ENCODE measurements at places on chromosomes 6 and 20.
A peak's percentile ranks its signal among the peaks of the same experiment; 100 is the strongest.

GRCh38 chr6:41878246-41878645, 16.9 kb downstream of the USP49 start:
- no peak for DNase-seq

- no peak for DNase-seq
These were observed 27.7 kb downstream of the PTGIS start for GRCh38 chr20:49540232-49540620.

GRCh38 chr6:97322811-97323210, 39.8 kb upstream of the MMS22L start:
- DNase-seq: no peak

DNA sequence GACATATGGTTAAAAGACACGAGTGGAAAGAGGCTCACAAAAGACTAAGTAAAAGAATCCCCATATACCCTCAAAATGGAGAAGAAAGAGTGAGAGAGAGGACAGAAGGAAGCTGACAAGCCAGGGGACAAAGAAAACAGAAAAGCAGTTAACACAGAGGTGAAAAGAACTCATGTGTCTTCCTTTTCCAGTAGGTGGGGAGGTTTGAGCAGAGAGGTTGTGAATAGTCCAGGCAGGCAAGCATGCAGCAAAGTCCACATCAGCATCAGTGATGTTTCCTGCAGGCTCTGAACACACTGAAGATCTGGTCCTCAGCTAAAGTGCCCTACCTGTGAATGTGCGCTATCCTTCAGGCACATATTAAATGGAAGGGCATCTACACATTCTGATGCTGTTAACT, 196.5 kb upstream of the IRAK1BP1 start:
- DNase-seq: no peak

- DNase-seq: no peak
These were observed 119.7 kb downstream of the PSMB1 start for GRCh38 chr6:170433163-170434116.

DNA sequence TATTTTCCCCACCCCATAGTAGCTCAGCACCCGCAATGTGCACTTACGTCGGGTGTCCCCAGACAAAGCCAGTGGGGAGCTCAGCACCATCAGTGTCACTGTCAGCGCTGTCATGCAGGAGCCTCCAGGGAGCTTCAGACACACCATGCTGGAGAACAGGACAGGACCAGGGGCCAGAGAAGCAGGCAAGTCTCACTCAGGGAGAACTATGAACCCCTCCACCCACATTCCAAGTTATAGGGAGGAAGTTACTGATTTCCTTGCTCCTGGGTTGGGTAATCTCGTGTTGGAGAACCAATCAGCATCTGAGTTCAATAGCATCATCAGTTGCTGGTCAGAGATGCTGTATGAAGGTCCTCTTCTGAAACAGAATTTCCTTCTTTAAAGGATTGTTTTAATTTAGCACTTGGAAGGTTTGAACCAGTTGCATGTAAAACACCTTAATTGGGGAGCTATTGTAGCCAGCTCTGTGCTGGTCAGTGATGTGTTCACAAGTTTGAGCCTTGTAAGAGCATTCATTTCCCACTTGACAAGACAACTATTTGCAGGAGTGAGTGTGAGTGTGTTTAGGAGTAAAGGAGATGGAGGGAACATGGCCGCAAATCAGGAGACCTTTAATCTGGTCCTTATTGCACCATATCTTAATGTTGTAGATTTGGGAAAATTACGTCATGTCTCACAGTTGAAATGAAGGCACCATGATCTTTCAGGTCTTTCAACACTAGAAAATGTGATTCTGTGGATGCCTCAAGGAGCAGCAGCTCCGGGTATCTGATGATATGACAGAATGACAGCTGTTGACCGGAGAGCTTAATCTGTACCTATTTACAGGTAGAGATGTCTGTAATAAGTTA, at the start of gene HLA-DRB1:
Gene HLA-DRB1 (minus strand): TSS at position 253 of the 854 bp plus-strand sequence. CDS start 106 bp downstream, at position 147.
- no peak for DNase-seq

GRCh38 chr6:147566244-147566898, 57.9 kb downstream of the SAMD5 start:
- no peak for DNase-seq

- no peak for DNase-seq
These were observed 44.7 kb upstream of the GRM4 start for GRCh38 chr6:34190504-34191122.

GRCh38 chr6:135230711-135231468, 49.8 kb downstream of the MYB start:
- DNase-seq: no peak

GRCh38 chr20:38889792-38890496, 36.3 kb upstream of the FAM83D start:
- DNase-seq: no peak

DNA sequence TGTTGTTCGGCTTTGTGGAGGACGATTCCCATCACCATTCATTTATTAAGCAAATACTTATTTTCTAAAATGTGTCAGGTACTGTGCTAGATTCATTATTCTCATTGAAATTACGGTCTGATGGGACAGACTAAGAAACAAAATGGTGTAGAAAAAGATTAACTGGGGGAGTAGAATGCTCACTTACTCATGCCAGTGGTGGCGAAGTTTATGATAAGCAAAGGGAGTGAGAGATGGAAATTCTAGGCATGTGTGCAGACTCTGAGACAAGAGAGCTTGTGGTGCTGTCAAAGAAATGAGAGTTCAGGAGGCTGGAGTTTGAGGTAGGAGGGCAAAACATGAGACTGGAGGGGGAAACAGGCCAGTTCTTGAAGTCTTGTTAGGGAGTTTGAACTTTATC, 896 bp downstream of the RPP21 start:
- no peak for DNase-seq

- no peak for DNase-seq
These were observed 26.9 kb upstream of the CHMP4B start for GRCh38 chr20:33784225-33784624.

- DNase-seq: no peak
These were observed 373.4 kb upstream of the SYNCRIP start for GRCh38 chr6:86016077-86016476.

- DNase-seq: no peak
These were observed 98.3 kb downstream of the HAO1 start for GRCh38 chr20:7841971-7842310.

DNA sequence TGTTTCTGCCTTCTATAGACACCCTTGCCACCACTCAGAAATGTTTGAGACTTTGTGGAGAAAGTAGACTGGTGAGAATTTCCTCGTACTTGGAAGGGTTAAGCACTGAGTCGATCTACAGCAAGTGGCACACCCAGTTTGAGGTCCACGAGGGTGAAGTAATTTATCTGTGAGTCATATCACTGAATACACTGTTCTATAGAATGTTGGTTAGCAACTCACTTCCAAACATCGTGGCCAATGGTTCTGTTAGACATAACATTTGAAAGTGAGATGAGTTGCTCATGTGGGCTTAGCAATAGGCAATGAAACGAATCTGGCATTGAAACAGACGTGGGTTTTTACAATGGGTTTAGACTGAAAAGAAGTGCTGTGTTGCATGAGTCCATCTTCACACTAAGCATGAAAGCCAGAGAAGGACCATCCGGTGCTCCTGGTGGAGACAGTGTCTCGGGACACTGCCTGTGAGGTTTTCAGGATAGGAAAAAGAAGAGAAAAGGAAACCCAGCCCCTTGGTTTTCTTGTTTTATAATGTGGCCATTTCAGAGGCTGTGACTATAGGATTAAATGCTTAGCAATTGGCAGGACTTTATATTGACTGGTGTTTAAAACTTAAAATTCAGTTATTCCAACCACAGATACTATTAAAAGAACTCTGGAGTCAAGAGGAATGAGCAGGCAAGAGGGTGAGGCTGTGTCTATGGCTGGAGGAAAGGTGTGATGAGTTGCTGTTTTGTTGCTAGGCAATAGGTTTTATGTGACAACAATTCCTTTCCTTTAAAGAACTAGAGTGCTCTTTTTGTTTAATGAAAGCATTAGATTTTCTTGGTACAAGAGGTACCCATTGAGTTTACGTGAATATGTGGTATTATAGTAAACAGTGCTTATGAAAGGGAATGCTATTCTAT, 31.0 kb upstream of the EZR start:
- peak; percentile 60 for DNase-seq

- no peak for DNase-seq
These were observed 66.7 kb downstream of the FAM229B start for GRCh38 chr6:112153926-112154607.

DNA sequence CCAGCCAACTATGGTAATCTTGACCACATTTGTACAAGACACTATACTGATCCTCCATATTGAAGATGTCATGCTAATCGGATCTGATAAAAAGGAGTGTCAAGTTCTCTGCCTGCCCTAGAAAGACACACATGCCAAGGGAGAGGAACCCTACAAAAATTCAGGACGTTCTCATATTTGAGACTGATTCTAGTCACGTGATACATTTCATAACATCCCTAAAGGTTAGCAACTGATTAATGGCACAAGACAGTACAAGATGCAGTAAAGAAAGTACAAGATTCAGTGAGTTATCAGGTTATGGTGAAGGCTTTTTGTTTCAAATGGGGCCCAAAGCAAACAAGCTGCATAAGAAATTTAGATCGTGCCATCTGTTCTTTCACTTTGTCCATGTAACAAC, 190.7 kb upstream of the MOCS1 start:
- no peak for DNase-seq

DNA sequence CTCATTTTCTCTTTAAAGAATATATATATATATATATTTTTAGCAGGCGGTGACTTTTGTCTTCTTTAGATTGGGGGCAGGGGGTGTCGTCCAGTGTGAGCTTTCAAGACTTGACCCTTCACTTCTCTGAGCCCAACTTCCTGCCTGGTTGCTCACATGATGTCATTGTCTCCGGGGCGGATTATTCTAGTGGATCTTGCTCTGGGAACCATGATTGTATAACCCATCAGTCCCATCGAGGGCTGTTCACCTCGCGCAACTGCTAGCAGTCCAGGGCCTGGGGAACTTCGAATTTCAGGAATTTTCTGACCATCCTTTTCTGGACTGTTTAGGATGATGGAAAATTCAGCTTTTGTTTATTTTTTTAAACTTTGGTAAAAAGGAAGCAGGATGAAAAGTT, 1.0 kb downstream of the IGF2R start:
- DNase-seq: no peak

- no peak for DNase-seq
These were observed 57.3 kb upstream of the SMLR1 start for GRCh38 chr6:130769861-130770260.

DNA sequence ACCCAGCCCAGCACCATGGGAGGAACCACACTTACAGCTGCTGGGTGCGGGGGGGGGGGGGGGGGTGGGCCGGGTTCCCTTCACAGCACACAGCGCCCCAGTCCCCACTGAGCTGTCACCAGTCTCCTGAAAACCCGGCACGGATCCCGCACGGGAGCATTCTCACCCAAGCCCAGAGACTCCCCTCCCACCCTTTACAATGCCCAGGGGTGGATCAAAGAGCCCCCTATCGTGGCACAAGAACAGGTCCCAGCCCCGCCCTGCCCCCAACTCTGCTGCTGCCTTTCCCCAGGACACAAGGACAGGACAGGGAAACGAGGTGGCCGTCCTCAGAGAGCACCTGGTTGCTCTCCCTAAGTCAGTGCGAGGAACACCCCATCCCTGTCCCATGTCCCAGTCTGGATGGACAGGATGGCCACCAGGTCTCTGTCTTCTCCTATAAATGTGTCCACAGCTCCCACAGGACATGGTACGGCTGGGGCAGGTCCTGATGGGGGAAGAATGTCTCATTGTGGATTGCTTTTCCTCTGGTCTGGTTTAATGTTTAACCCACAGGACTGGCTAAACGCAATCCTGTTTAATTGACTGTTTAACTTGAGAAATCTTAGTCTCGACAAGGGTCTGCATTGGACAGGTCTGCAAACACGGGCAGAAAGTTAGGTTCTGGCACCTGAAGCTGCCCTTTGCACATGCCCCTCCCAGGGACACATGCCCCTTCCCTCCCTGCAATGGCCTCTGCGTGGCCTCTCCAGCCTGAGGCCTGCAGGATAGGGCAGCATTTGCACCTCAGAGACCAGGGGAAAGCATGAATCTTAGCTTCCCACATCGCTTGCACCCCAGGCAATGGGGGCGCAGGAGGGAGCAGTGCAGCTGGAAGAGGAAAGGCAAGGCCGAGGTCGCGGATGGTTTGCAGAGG, 45.3 kb downstream of the DACT2 start:
- no peak for DNase-seq

DNA sequence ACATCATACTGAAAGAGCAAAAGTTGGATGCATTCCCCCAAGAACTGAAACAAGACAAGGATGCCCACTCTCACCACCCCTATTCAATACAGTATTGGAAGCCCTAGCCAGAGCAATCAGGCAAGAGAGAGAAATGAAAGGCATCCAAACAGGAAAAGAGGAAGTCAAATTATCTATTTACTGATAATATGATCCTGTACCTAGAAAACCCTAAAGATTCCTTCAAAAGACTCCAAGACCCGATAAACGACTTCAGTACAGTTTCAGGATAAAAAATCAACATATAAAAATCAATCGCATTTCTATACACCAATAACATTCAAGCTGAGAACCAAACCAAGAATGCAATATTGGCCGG, 14.5 kb downstream of the CDK19 start:
- no peak for DNase-seq

DNA sequence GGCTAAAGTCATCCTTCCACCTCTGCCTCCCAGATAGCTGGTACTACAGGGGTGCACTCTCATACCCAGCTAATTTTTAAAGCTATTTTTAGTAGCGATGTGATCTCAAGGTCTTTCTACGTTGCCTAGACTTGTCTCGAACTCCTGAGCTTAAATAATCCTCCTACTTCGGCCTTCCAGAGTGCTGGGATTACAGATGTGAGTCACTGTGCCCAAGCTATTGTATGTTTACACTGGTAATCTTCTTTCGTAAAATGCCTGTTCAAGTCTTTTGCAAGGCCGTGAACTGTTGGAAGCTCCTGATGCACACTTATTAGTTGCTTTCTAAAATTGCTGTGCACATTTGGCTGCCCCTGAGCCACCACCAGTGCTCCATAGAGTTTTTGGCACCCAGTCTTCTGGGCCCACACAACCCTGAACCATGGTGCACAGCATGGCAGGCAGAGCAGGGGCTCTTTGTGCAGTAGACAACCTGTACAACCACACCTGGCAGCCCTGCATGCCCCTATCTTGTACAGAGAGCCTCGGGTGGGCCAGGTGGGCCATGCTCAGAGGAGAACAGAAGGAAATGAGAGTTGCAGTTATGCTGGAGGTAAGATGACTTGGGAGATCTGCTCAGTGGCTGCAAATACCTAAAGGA, 33.3 kb downstream of the PDRG1 start:
- DNase-seq: no peak

GRCh38 chr20:33940666-33941065, 53.0 kb upstream of the RALY start:
- no peak for DNase-seq

- peak; percentile 21 for DNase-seq
These were observed 46.8 kb downstream of the PYGB start for GRCh38 chr20:25294459-25295385.

- DNase-seq: no peak
These were observed 6.7 kb downstream of the KCNK15 start for GRCh38 chr20:44752099-44752931.
